ENCODE measurements at places on chromosomes 1 and 21.

DNA sequence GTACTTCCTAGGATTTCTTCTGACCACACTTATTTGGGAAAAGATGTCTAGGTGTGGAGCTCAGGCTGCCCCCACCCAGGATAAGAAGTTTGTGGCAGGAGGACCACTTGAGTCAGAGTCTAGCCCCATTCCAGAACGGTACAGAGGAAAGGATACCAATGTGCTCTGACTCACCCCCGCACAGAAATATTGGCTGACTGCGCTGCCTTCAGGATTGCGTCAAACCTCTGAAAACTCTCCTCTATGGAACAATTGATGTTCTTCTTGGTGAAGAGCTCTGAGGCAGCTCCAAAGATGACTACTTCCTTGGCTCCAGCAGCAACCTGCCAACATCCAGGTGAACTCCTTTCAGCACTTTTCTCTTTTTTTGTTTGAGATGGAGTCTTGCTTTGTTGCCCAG is 11.2 kb downstream of the HMGCL start:
- no peak for DNase-seq

DNA sequence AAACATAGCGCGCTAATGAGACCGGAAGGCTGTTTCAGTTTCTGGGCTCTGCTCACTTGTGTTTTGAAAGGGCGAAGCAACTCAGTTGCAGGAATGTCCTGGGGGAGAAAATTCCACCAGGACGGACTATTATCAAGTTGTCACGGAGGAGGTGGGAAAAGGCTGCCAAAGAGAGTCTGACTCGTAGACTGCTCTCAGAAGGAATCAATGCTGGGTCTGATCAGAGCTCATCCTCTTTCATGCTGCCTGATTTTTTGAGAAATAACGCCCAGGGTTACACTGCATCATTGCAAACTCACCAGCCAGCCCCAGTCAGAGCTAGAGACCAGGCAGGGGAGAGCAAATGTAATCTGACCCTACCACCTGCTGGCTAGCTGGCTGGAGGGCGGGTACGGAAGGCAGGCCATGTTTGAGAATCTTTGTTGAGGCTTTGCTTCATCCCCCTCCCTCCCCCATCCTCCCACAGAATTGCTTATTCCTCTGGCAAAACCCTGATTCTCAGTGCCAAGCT is 36.4 kb upstream of the BCL9 start:
- DNase-seq = no peak

GRCh38 chr1:246000638-246001015 is 506.5 kb downstream of the SMYD3 start:
- no peak for DNase-seq

- no peak for DNase-seq
Measured at GRCh38 chr1:21926814-21927532, 10.1 kb downstream of the HSPG2 start.

DNA sequence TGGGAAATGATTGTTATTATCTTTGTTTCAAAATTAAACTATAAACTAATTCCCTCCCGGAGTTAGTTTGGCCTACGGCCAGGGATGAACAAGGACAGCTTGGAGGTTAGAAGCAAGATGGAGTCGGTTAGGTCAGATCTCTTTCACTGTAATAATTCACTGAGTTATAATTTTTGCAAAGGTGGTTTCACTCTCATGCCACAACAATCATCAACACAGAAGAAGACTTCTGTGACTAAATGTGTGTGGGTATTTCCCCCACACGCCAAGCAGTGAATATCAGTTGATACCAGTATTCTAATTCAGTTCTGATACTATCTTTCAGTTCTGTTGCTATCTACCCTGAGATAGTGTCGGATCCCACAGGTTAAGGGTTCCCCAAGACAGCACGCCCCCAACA is 215.1 kb downstream of the S1PR1 start:
- peak; percentile 3 for DNase-seq

GRCh38 chr1:108815566-108815965 is 41.3 kb downstream of the AKNAD1 start:
- no peak for DNase-seq

- DNase-seq = no peak
Measured at GRCh38 chr21:36706951-36707762, 8.2 kb downstream of the SIM2 start.

GRCh38 chr1:54540582-54541295 is 7.3 kb upstream of the ACOT11 start:
- no peak for DNase-seq

- DNase-seq = no peak
Measured at GRCh38 chr1:211741116-211741515, 65.7 kb upstream of the NEK2 start.

- DNase-seq = no peak
Measured at GRCh38 chr1:91736715-91737615, 149.0 kb downstream of the TGFBR3 start.

DNA sequence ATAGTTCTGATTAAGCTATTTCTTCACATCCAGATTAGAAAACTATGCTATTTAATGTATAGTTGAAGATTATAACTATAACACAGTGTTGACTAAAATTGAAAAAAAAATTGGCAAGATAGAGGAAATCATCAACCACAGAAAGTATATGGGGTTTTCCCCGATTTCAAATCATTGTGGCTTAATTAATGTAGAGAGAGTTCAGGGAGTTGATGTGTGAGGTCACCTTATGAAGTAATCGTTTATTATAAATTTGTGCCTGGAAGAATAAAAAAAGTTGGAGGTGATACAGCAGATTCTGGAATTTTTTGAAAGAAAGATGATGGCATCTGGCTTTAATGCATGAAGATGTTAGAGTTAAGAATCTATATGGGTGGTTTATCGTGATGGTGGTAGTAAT is 84.3 kb downstream of the PTGS2 start:
- DNase-seq = no peak

- DNase-seq = no peak
Measured at GRCh38 chr1:99659755-99660210, 13.9 kb downstream of the PALMD start.

- no peak for DNase-seq
Measured at GRCh38 chr1:204507317-204508105, 8.7 kb upstream of the MDM4 start.

- no peak for DNase-seq
Measured at GRCh38 chr1:61093525-61094137, 11.3 kb downstream of the NFIA start.

GRCh38 chr1:160007577-160008200 is 24.1 kb downstream of the PIGM start:
- no peak for DNase-seq

Measured in stimulated activated CD4-positive, alpha-beta T cell treated with anti-CD3 and anti-CD28 coated beads, Interleukin-1b, Interleukin-23, amount 100 ng/mL, for 1 hour (primary cell).